ENCODE measurements at places on chromosomes 16 and 17.
A peak's percentile ranks its signal among the peaks of the same experiment; 100 is the strongest.

GRCh38 chr16:50269769-50270509 lies 3.6 kb downstream of the ADCY7 start:
- no peak for DNase-seq

DNA sequence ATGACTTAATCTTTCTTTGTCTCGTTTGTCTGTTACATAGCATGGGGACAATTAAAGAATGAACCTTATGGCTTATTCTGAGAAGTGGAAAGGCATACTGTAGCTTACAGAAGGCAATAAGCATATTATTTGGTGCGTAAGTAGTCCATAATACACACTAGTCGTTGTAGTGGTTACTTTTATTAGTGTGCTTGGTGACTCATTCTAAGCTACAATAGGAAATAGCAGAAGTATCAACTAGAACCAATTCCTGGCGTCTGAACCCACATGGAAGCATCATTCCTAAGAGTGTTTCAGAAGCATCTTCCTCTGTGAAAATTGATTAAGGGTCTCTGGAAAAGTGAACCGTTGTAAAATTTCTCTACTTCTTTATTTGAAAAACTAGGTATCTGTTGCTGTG lies 777.8 kb upstream of the EEF2KMT start:
- no peak for DNase-seq

- DNase-seq: no peak
These were observed 2.6 kb upstream of the NTN1 start for GRCh38 chr17:9018726-9019125.

DNA sequence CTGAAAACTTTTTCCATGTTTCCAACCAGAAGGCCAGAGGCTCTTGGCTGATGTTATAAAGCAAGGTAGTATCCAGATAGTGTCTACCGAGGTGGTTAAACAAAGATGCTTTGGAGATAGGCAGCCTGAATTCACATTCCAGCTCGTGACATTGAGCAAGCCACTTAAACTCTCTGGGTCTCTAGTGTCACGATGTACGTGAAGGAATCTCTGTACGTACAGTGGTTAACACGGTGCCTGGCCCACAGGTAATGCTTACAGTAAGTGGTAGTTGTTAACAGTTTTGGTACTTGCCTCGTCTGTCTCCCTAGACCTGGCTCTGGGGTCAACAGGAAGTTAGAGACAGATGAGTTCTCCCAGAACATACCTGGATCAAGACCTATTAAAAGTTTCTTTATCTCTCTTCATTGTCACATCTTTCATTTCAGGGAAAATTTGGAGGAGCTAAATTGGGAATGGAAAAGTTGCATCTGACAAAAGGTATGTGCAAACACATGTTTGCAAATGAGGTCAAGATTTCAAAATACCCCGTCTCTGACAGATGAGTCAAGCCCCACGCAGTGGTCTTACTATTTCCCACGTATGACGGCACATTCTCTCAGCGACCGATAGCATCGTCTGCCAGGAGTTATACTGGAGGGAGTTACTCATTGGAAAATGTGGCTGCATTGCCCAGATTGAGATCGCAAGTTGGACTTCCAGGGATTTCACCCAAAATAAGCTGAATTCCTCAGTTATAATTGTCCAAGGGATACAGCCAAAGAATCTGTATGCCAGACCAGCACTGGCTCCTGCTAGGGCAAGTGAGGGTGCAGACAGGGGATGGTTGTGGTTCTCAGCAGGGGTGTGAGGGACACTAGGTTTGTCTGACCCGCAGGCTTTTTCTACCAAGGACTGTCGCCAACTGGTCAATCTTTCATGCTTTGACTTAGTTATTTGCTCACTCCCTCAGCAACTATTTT lies 18.9 kb upstream of the MYH10 start:
- DNase-seq: no peak

DNA sequence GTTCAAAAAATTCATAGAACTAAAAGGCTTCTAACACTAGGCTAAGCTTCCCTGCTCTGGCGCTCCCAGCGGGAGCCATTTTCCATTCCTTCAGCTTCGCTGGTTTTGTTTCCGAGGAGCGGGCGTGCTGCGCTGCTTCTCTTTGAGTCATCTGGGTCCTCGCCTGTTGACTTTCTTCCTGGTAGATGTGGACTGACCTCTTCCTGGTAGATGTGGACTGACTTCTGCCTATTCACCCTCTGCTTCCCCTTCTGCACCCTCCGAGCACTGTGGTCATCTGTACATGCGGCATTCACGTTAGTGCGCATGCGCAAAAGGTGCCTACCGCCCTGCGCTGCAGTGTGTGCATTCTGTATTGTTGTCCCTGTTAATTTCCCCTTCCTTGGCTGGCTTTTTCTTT lies 40.8 kb upstream of the SEC14L1 start:
- no peak for DNase-seq

DNA sequence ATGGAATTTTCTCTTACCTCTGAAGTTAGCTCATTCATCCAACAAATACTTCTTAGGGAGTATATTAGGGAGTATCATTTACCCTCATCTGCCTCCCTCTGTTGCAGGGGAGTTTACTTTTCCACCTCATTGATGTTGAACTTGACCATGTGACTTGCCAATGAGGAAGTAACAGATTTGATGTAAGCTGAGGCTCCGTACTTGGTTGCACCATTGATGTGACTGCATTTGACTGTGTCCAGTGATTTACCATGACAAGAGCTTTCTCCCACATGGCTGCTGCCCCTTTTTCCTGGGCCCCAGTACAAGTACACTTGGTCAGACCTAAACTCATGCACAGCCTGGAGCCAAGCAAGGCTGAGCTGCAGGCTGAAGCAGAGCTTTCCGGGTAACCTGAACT lies 81.6 kb upstream of the HS3ST2 start:
- no peak for DNase-seq

GRCh38 chr17:78347453-78347852 lies 12.4 kb downstream of the SOCS3 start:
- no peak for DNase-seq

DNA sequence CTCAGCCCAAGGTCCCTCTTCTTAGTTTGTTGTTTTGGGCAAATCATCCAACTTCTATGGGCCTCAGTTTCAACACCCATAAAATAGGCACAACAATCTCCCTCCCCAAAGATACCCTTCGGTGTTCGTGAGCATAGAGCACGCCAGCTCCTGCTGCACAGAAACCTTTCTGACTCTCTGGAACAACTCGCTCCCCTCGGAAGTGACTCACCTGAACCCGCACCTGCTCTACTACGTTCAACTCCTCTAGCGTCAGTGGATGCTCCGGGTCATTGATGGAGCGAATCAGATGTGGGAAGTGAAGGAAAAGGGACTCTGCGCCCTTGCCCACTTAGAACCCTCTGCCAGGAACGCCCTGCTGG lies 445 bp downstream of the CIAO2B start:
- DNase-seq: peak; percentile 26

- DNase-seq: no peak
These were observed 8.1 kb downstream of the NOL11 start for GRCh38 chr17:67725807-67726206.

DNA sequence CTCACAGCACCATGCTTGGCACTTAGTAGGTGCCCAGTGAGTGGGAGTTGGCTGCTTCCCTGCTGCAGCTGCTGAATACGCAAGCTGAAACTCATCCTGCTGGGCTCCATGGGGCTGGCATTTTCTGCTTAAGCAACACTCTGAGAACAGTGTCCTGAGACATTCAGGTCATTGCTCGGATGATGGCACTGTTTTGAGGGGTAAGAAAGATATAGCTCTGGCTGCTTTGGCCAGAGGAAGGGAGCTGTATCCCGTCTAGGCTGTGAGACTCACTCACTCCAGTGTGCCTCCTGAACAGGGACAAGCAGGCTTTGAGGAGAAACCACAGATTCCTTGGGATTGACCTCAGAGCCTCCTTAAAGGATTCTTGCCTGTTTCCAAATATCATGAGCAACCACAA lies 120.5 kb downstream of the CLEC16A start:
- no peak for DNase-seq

All from A172 (cell line).